ENCODE measurements at places on chromosomes 1 and 21.

DNA sequence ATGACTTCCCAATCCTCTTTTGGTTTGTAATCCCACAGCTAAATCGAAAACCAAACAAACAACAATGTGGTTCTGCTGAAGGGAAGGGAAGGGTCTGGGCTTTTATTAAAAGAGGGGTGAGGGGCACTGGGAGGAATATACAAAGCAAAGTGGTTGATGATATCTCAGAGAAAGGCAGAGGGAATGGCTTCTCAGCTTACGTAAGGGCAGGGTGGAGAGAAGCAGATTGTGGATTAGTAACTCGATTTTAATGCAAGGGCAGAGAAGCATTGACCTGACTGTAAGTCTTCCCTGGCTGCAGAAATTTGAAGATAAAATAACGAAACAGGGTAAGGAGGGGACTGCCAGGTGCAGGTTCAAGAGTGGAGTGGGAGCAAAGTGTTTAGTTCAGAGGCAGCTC, 438.2 kb upstream of the LRRC7 start:
- DNase-seq, result no peak

- peak; percentile 96 for DNase-seq
Observed at GRCh38 chr1:159826441-159827101, at the start of gene SLAMF8. Gene SLAMF8 (plus strand): TSS chr1:159826873. CDS start chr1:159826899, 26 bp downstream.

- no peak for DNase-seq
Observed at GRCh38 chr21:35325953-35326352, 276.9 kb upstream of the RUNX1 start.

DNA sequence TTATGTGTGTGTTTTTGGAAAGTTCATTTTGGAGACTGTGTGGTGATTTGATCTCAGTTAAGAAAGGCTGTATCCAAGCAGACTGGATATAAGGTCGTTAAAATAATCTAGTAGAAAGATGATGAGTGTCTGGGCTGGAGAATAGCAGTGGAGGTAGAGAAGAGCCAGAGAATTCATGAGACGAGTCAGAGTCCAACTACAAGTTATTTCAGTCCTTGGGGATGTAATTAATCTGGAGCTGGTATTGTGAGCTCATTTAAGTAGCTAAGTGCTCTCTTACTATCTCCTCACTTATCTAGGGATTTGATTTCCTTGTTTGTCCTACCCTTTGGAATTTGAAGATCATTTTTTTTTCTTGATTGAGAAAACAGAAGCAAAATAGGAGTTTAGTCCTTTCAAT, 1219.0 kb upstream of the ADGRL4 start:
- DNase-seq, result no peak

GRCh38 chr1:23925279-23925678, 12.1 kb upstream of the CNR2 start:
- DNase-seq, result no peak

DNA sequence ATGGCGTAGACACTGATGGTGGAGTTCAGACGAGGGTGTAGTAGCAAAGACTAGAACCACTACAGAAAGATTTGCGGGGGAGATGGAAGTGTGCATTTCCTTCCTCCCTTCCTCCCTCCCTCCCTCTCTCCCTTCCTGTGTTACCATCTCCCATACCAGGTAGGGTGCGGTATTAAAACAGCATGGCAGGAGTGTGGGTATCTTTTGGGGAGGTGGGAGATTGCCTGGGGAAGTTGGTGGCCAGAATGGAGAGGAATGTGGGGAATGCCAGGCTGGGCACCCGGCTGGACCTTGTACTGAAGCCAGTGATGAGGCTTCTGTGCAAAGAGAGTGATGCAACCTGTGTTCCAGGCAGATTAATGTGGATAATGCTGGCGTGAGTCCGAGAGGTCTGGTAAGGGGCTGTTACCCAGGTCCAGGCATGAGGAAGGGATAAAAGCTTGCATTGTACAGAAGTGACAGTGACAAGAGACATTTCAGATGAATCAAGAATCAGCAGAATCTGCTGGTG, 30.3 kb upstream of the PPP2R5A start:
- no peak for DNase-seq

- DNase-seq, result no peak
Observed at GRCh38 chr1:30692201-30692947, 31.0 kb downstream of the MATN1 start.

DNA sequence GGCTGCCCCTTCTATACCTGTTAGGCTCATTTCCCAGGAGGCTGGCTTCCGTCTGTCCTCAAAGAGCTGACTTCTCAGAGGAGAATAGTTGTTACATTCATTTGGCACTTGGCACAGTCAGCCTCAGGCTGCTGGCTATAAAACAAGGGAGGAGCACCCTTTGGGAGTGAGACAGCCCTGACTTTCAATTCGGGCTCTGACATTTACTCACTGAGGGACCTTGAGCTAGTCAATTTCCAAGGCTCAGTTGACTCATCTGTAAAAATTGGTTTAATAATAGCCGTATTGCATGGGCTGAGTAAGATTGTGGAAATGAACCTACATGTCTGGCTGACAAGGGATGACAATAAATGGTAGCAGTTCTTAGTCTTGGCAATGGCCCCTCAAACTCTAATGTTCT, 13.7 kb downstream of the ALX3 start:
- DNase-seq, result no peak

DNA sequence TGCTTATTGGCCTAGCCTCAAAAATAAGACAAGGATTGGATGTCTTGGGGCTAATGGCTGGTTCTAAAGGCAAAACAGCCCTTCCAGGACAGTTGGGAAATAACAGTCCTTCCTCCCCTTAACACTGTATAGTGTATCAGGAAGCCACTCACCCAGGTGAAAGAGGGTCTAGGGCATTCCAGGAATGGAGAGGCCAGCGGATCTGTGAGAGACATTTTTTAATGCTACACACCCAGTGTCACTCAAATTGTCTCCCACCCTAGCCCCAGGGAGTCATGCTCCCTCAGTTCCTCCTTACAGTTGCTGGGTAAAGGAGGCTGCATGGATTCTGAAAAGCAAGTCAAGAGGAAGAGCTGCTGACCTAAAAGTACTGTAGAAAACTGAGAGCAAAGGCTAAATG, 24.1 kb upstream of the EXO1 start:
- DNase-seq, result no peak

Data from suppressor macrophage (primary cell).